Stomach (tissue), 19 donors: ENCODE measurements at places on chromosomes 11 and 22. TPM values are rescaled to one million over a fixed set of nuclear protein-coding genes. Genes with fewer than 3 reads are reported as not detected.

CRYBB3 gene
- total RNA-seq = not detected

KCNA4 gene
- total RNA-seq = 2.2 TPM

OR52A1 gene
- not detected for total RNA-seq

ACTN3 gene
- total RNA-seq = not detected

DEUP1 gene
- not detected for total RNA-seq

USP2 gene
- total RNA-seq = 1.4 TPM

PAX6 gene
- total RNA-seq = 0.92 TPM

B3GAT1 gene
- 25.8 TPM for total RNA-seq

GLYATL1 gene
- total RNA-seq = not detected

OR2AT4 gene
- total RNA-seq = not detected

CNTN5 gene
- total RNA-seq = not detected

MRGPRF gene
- total RNA-seq = 83.9 TPM

IFITM10 gene
- total RNA-seq = 0.72 TPM

PHLDA2 gene
- total RNA-seq = not detected

MMP27 gene
- not detected for total RNA-seq

IFT27 gene
- total RNA-seq = 9.6 TPM

DDIAS gene
- not detected for total RNA-seq

AHNAK gene
- total RNA-seq = 633 TPM

OR5A1 gene
- total RNA-seq = not detected

ALG8 gene
- total RNA-seq = 17.5 TPM

PDE3B gene
- total RNA-seq = 19.3 TPM

TNNI2 gene
- total RNA-seq = not detected

RIBC2 gene
- total RNA-seq = 13.0 TPM

PAFAH1B2 gene
- total RNA-seq = 71.9 TPM

CDC45 gene
- total RNA-seq = 1.2 TPM

FXYD6 gene
- total RNA-seq = 12.7 TPM

SMIM38 gene
- total RNA-seq = not detected

CRYBB2 gene
- total RNA-seq = not detected

OR51B2 gene
- not detected for total RNA-seq

TTC38 gene
- 35.2 TPM for total RNA-seq

IGF2 gene
- total RNA-seq = 12.1 TPM

SLC22A12 gene
- total RNA-seq = not detected

NPAS4 gene
- not detected for total RNA-seq

SLC22A25 gene
- total RNA-seq = not detected

HEPN1 gene
- not detected for total RNA-seq

FAM180B gene
- total RNA-seq = 1.2 TPM

MYBPC3 gene
- not detected for total RNA-seq

ZNF202 gene
- 12.1 TPM for total RNA-seq

TMEM86A gene
- 4.2 TPM for total RNA-seq

SYT9 gene
- total RNA-seq = 0.89 TPM

C1QTNF5 gene
- total RNA-seq = 17.4 TPM

PKP3 gene
- 356 TPM for total RNA-seq

OR51B4 gene
- total RNA-seq = not detected

DUSP8 gene
- 0.58 TPM for total RNA-seq

RIMBP3C gene
- total RNA-seq = not detected

ANGPTL5 gene
- total RNA-seq = not detected

OR6A2 gene
- total RNA-seq = not detected

PHF21B gene
- not detected for total RNA-seq

ELFN2 gene
- not detected for total RNA-seq

KRTAP5-8 gene
- total RNA-seq = not detected
